ENCODE measurements at places on chromosomes 2 and 18.

DNA sequence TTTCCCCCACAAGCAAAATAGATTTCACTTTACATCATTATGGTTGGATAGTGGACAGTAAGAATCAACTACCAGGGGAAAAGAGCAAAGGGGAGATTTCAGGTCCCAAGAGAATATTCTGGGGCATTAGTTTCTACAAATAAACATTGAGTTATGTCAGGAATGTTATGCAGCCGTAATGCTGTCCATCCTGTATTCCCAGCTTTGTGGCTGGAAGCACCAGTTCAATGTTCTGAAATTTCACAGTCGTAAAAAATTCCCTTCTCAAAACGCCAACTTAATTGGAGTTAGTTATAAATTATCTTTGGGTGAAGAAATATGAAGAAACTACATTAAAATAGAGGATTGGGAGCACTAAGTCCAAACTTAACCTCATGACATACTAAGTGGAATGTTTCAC is 141.5 kb upstream of the FIGN start:
- no peak for DNase-seq

GRCh38 chr2:72916743-72917137 is 579 bp upstream of the EMX1 start:
- no peak for DNase-seq

- no peak for DNase-seq
Observed at GRCh38 chr18:10410472-10411308, 43.7 kb upstream of the APCDD1 start.

GRCh38 chr18:74784752-74785151 is 187.1 kb downstream of the ZNF407 start:
- no peak for DNase-seq

DNA sequence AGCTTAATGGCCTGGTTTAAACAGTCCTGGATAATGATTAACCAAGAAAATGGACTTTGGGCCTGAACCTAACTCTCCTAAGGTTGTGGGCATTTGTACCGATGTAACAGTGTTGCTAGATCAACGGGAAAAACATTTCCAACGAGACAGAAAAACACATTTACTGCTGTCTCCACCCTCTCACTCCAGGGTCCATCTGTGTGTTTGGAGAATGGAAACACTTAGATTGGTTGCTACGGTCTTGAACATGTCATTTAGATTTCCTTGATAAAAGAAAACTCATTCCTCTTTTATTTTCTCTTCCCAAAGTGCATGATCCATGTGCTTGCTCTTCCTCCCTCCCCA is 88.0 kb downstream of the SOCS6 start:
- no peak for DNase-seq

DNA sequence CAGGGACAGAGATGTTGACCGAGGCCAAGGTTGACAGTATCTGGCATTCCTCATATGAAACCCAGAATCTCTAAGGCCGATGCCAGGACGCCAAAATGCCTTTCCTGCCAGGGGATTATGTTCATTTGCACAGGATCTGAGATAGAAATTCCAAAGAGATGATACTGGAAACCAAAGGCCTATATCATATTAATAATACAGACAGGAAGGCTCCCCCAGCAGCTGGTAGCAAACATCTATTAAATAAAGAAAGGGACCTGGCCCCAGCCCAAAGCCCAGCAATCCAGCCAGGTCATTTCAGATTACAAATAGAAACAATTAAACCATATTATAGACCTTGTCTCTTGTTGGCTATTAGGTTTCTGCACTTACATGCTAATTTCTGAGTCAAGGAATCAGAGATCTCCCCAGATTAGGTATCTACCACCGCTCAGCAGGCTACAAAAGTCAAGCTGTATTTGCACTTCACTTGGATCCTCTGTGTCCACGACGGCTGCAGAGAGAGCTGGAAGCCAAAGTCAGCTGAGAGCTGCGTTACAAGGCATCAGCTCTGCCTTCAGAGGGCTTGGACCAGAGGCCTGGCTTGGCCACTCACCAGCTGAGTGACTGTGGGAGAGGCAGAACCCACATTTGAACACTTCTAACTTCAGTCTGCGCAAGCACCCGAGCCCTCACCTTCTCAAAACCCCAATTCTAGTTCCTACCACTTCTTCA is 269.3 kb upstream of the SIX2 start:
- no peak for DNase-seq

GRCh38 chr2:65075176-65075575 is 19.0 kb downstream of the CEP68 start:
- no peak for DNase-seq

DNA sequence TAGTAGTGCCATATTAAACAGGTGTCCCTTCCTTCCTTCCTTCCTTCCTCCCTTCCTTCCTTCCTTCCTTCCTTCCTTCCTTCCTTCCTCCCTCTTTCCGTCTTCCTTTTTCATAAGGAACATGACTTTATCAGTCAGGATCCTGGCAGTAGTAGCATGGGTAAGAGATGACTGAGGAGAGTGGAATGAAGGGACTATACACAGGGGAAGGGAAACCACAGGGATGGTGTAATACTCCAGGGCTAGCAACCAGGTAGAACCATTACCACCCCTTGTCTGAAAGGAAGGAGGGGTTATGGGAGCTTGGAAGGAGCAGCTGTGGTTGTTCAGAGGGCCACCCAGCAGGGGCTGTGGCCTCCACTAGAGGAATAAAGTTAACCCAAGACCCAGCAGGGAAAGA is 23.2 kb upstream of the KDM3A start:
- DNase-seq: no peak

GRCh38 chr2:47708801-47709499 is 74.0 kb upstream of the MSH6 start:
- no peak for DNase-seq

DNA sequence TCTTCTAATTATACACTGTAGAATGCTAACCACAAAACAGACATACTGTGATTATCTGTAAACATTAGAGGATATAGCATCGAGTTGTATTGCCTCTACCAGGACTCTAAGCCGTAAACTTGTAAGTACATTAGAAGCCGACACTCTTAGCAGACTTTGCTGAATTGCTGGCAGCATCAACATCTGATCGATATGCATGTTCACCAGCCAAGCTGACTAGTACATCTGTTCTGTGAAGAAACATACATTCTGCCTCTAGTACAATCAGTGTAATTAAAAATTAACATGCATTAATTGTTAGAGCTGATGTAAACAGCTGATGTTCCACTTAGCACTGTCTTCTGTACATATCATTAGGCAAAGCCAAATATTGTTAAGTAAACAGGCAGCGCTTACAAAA is 502.2 kb downstream of the NR4A2 start:
- DNase-seq: no peak
